ENCODE measurements at places on chromosomes 1 and 21.
A peak's percentile ranks its signal among the peaks of the same experiment; 100 is the strongest.

DNA sequence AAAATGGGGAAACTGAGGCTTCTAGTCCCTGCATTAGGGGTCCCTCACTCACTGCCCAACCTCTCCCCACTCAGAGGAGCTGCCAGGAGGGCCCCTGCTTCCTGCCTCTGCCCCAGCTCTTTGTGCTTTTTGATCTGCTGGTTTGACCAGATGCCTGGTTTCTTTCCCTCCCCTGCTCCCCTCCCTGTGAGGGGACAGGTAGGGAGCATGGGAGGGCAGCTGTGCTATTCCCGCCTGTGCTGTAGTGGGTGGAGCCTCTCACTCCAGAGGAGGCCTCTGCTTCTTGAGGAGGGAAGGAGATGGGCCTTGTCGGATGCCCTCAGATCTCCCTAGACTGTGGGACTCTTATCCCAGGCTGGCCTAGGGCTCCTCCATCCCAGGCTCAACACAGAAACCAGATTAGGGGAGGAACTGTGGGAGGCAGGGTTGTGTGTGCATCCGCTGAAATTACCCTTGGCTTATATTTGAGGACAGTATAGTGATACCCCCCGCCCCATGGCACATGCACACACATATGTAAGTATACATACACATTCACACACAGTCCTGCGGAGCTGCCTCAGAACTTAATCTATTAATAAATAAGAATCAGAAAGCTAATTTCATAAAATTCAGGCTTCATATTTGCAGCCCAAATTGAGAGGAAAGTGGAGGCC is 4.6 kb downstream of the BOLA1 start:
- no peak for DNase-seq

DNA sequence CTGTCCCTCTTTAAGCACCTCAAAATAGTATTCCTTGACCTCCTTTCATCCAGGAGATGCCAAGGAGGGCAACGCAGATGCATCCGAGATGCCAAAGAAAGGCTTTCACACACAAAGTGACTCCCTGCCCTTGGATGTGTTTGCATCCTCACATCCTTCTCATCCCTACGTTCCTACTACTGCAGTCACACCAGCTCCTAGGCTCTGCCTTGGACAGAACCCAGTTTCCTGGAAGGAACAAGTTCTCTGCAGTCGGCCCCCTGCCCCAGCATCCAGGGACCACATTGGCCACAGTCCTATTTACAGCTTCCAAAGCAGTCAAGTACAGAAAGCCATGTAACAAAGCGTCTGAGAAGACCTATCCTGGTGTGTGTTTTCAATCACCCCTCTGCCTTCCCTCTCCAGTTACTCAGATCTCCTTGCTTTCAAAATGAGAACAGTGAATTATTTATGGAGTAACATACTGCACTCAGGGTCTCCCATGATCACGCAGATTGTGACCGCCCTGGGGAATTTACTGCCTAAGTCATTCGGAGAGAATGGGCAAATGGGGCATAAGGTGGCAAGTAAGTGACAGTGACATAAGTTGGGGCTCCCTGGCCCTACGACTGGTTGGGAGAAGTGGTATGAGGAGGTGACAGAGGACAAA is 21.8 kb upstream of the SRP9 start:
- no peak for DNase-seq

DNA sequence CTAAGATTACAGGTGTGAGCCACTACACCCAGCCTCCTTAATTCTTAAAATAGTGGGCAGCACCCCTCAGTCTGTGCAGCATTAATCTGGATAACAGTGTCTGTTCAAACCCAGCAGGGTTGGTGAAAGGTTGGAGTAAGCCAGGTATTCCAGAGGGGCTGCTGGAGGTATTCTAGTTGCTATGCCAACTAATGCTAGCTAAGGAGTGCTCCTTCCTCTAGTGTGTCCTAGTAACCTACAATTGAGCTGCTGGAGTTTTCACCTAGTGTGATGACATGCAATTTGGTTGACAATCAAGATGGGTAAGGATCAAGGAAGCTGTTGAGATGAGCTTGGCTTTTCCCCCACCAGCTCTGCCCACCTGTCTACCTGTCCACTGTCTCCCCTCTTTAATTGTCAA is 100.2 kb upstream of the IPO9 start:
- no peak for DNase-seq

GRCh38 chr21:42815217-42815616 is 64.1 kb downstream of the WDR4 start:
- DNase-seq = no peak

DNA sequence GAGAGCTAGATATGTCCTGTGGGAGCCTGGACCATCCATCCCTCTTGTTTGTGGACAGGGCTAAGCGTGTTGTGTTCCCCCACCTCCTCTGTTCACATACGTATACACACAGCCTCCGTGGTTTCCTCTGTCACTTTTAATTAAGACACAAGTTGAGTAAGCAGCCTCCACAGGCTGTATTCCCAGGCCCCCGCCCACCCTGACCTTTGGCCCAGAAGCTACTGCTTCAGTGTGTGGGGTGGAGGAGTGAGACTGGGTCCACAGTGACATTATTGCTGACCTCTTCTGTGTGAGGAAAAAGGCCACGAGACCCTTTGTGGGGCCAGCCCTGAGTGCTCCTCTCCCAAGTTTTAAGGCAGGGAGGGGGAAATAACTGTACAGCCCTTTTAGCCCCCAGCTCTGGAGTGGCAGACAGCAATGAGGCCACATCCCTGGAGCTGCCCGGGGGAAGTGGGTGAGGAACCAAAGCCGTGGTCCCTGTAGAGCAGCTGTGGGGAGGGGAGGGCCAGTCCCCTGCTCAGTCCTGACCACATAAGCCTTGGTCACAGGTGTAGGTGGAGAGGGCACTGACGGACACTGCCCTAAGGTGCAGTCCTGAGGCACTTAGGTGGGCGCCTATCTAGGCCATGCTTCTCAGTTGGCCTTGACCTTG is 4.4 kb downstream of the ELOVL1 start:
- no peak for DNase-seq

DNA sequence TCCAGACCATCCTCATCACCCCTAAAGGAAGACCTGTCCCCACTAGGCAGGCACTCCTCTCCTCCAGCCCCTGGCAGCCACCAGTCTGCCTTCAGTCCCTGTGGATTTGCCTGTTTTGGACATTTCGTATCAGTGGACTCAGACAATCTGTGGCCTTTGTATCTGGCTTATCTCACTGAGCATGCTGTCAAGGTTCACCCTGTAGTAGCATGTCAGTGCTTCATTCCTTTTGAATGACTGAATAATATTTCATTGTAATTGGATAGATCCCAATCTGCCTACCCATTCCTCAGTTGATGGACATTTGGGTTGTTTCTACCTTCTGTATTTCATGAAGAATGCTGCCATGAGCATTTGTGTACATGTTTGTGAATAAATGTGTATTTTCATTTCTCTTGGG is 32.9 kb upstream of the RNF187 start:
- no peak for DNase-seq

DNA sequence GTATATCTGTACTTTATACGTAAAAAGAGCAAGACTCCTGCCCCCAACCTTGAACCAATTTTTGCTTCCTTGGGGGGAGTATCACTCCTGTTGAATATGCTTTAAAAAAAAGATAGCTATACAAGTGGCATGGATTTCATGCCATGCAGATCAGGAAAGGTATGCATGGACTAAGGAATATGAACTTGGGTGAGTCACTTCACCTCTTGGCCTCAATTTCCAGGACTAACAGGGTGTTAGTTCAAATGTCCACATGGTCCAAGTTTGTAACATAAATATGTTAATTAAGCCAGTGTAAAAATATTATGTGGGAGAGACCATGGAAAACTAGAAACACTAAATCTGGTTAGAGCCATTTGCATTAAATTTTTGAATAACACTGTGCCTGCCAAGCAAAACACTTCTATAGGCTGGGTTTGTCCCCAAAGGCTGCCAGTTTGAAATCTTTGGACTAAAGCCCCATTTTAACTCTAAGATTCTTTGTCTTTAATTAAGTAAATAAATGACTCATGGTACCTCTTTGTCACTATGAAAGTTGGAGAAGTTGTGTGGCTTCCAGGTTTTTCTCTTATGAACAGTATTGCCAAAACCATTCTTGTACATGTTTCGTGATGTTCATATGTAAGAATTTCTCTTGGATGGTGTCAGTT is 33.1 kb downstream of the FAM177B start:
- no peak for DNase-seq

DNA sequence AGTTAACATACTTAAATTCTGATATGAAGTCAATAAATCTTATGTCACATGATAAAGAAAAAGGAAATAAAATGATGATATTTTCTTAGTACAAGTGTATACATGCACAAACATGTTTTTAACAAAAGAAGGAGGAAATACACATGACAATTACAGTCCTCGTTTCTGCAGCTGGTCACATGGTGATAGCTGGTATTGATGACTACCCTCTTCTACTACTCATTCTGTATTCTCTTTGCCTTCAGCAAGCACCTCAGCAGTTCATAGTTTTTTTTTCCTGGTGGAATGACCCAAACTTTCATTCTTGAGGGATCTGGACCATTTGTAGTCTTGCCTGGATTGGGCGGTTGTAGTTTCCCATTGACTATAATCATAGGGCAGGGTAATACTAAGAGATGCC is 64.4 kb upstream of the CFAP126 start:
- peak; percentile 25 for DNase-seq

- no peak for DNase-seq
These were observed 21.4 kb upstream of the DNM3 start for GRCh38 chr1:171819946-171820345.

DNA sequence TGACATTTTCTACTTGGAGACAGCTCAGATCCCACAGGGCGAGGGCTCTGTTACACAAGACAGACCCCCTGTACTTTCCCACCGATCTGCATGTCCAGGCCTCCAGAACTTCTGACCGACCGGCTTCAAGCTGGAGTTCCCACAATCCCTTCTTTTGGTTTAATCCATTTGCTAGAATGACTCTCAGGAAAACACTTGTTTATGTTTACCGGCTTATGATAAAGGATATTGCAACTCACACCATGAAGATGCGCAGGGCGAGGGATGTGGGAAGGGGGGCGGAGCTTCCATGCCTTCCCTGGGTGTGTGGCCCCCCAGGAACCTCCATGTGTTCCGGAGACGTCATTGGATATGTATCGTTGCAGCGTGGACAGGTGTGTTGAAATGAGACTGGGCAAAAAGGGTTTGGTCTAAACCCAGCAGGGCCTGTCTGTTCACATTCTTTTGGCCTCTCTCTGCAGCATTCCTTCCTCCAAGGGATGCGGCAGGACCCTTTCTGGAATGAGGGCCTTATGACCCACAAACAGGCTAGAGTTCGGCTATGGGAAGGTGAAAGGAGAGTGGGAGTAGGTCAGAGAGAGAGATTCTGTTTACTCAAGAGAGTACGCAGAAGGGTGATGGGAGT is 7.5 kb upstream of the IGSF5 start:
- no peak for DNase-seq

Data from mammary epithelial cell (primary cell).